ENCODE measurements at places on chromosomes 2 and 18.

DNA sequence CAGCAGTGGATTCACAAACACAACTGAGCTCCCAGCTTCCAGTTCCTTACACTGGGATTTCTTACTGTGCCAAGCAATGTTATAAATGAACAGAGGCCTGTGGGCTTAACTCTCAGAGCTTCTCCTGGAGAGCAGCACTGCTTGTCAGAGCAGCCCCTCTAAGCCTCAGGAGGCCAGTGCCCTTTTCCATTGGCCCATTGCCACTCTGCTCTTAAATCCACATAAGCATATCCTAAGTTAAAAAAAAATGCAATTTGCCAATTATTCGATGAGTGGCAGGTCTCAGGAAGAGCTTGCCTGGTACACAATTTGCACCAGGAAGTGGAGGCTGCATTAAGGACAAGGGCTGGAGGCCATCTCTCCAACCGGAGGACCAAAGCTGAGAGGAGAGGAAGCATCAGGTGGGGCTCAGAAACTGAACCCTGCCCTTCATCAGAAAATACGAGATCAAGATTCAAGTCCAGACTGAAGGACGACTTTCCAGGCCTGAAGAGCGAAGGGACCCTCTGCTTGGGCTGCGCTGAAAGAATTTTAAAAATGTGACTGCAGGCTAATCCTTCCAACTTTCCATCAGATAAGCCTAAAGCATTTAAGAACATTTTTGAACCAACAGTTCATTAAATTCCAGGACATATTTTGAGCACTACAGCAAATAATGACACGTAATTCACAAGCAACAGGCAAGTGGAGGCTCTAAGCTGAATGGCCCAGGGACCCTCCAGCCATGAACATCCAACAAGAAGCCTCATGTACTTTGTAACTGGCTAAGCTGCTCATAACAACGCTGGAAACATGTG lies 28.4 kb upstream of the PXDN start:
- no peak for DNase-seq

GRCh38 chr2:30444273-30444672 lies 2.8 kb upstream of the LCLAT1 start:
- no peak for DNase-seq

GRCh38 chr2:28601616-28602015 lies 105.8 kb downstream of the PLB1 start:
- no peak for DNase-seq

- no peak for DNase-seq
Observed at GRCh38 chr2:104794441-104794840, 59.5 kb upstream of the POU3F3 start.

- DNase-seq = no peak
Observed at GRCh38 chr2:121828281-121828731, 72.9 kb downstream of the TSN start.

DNA sequence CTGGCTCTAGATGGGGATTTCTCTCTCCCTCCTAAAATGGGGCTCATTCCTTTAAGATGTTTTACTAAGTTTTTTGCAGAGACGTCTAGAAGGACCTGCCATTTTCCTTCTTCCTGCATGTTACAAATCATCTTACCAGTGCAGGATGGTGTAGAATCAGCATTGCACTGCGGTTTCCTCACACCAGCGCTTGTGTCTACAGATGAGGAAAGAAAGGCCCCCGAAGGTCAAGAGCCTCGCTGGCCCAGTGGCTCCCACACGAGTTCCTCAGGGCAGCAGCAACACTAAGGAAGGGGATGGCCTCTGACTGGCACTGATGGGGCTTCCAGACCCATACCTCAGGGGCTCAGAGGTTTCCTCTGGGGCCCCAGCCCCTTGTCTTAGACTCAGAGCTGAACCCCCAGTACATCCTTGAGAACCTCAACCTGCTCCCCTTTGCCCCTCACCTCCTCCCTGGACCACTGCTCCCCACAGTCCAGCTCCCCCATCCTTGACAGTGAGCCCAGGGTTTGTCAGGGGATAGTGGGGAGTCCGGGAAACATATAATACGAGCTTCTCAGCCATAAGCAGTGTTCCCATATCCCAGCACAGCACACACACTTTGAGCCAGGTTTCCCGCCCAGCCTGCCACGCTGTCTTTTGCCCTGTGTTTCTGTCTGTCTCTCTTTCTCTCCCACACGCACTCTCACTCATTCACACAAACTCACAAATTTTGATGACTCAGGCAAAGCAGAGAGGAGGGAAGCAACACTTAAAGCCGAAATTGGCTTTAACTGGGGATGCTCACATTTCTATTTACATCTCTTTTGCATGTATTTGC lies 29.4 kb downstream of the ZFP36L2 start:
- DNase-seq = no peak

DNA sequence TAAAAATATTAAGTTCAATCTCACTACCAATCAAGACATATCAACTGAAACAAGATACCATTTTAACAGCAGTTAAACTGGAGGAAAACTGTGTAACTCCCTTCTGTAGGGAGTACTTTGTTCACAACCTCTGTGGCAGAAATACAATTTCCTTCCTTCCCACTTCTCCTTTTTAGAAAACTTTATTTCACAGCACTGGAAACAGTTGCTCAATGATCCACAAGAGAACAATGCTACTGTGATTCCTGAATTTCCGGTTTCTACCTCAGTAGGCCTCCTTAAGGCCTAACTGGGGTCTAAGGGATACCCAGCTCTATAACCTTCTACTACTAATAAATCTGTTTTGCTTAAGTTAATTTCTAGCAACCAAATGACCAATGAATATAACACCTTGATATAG lies 14.1 kb downstream of the TLK1 start:
- DNase-seq = no peak

DNA sequence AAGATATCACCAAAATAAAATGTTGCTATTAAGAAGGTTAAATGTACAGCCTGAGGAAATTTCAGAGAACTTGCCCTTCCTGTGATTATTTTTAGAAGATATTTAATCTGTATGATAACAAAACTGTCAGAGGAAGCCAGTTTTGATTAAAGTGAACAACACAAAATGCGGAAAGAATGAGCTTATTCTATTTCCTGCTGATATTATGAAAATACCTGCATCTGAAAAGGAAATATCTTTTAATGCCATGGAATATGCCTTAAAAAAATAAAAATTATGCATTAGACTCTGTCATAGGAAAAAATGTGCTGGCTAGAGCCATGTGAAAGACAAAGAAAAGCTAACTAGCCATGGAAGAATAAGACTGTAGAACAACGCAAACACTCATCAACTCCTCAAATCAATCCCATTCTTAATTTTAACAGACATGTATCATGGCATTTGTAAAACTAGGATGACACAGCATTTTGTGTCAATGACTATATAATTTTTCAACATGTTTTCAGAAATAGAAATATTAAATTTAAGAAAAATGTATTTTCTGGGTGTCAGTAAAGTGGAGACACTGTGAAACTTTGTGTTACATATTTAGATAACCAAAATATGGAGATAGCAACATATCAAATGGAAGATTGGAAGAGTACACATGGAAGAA lies 1768.2 kb downstream of the SUCLG1 start:
- no peak for DNase-seq

DNA sequence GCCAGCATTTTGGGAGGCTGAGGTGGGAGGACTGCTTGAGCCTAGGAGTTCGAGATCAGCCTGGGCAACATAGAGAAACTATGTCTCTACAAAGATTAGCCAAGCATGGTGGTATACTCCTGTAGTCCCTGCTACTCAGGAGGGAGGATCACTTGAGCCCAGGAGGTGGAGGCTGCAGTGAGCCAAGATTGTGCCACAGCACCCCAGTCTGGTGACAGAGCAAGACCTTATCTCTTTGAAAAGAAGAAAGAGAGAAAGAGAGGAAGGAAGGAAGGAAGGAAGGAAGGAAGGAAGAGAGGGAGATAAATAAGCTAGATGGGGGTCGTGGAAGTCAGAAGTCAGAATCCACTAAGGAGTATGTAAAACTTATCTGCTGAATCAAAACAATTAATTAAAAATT lies 16.2 kb downstream of the GPR75 start:
- DNase-seq = no peak

DNA sequence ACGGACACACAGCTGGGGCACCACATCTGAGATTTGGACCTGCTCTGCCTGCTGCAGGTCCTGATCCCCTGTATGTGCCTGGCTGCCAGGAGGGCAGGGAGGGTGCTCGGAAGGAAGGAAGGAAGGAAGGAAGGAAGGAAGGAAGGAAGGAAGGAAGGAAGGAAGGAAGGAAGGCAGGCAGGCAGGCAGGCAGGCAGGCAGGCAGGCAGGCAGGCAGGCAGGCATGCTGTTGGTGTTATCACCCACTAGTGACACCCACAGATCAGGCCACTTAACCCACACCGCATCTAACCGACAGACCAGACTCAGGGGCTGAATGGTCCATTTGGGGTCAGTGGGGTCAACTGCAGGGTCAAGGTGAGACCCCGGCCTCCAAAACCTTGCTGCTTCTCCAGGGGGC lies 5.8 kb downstream of the KLHL30 start:
- no peak for DNase-seq

GRCh38 chr2:203070701-203071100 lies 56.0 kb downstream of the NBEAL1 start:
- no peak for DNase-seq

DNA sequence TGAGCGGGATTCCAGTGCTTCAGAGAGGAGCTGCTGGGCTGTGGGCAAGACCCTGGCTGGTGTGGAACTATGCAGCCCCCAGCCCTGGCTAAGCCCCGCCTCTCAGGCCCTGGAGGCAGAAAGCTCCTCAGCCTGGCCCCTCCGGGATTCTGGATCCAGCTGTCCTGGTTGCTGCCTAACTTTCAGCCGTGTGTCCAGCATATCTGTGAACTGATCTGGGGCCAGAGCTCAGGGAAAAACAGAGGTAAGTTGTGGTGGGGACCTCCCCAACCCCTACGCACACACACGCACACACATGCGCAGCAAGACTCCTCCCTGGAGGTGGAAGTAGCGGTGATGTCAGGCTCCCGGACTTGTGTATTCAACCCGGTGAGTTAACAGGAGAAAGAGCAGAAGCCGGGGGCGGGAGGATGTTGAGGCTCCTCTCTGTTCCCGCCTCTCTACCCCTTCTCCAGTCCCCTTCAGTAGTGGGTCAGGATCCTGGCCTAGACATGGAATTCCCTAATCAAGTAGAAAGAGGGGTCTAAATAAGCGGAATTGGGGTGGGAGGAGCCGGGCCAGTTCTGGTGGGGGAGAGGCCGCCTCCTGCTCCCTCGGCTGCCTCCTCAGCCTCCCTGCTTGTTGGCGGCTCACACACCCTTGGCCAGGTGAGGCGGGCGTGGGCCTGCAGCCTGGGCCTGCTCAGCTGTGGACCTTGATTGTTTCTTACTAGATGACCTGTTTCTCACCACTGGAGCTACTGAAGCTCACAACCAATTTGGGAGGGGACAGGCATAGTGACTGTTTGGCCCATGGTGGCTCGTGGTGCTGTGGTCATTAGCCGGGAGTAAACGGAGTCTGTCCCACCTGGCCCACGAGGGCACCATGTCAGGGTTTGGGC lies 33.4 kb downstream of the SIX2 start:
- DNase-seq = no peak

DNA sequence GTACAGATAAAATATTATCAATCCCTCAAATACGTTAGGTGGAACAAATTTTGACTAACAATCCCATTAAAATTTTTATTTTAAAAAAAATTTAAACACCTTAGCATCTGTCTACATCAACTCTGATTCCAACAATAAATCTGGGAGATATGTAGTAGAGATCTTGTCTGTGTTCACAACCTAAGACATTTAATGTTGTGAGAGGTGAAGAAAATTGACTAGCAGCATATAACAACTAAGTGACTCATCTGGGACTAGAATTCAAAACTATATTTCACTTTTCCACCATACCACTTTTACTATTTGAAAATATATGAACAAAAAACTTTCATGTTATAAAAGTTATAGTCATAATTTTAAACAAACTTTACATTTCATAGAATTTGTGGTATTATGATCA lies 97.9 kb downstream of the ATAD2B start:
- no peak for DNase-seq

- no peak for DNase-seq
Observed at GRCh38 chr18:62061821-62062478, 124.9 kb downstream of the PIGN start.

DNA sequence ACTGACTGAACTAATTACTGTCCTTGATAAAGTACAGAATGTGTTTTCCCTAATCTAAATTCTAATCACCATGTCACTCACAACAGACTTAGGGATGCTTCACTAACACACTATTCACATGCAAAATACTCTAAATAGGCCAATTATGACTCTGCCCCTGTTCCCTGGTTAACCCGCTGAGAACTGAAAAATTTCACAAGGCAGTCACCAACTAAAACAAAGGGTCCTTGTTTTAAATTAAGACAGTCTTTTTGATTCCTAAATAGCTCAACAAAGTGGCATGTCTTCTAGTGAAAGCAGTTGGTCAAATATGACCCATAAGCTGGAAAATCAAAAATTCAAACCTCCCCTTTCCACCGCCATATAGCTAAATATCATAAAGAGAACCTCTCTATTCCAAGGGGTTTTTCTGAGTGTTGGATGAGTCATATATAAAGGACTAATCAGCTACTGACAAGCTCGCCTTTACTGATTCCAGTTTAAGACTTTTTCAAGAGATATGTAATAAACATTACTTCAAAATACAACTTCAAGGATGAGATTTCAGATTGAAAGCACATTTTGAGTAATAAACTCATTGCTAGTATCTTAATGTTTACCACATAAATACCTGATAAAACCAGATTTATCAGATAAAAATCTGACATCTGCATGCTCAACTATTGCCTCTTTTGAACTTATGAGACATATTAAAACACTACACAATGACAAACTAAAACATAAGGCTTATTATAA lies 235.8 kb downstream of the TCF4 start:
- no peak for DNase-seq

DNA sequence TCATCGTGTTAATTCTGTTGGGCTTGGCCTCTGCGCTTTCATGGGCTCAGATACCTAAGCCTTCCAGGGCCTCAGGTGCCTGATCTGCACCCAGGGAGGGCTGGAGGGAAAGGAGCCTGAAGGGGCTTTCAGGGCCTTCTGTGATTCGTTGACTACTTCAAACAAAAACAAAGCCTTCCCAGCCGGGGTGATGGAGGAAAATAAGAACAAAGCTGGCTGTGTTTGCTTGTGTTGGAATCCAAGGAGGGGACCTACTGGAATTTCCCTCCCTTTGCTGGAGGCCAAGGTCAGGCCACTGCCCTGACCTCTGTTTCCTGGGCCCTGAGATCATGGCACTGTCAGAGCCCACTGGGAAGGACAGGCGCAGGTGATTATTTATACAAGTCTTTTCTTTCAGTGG lies 135.3 kb downstream of the KLHL29 start:
- DNase-seq = no peak

GRCh38 chr2:6535572-6535971 lies 330.1 kb downstream of the CMPK2 start:
- DNase-seq = no peak

DNA sequence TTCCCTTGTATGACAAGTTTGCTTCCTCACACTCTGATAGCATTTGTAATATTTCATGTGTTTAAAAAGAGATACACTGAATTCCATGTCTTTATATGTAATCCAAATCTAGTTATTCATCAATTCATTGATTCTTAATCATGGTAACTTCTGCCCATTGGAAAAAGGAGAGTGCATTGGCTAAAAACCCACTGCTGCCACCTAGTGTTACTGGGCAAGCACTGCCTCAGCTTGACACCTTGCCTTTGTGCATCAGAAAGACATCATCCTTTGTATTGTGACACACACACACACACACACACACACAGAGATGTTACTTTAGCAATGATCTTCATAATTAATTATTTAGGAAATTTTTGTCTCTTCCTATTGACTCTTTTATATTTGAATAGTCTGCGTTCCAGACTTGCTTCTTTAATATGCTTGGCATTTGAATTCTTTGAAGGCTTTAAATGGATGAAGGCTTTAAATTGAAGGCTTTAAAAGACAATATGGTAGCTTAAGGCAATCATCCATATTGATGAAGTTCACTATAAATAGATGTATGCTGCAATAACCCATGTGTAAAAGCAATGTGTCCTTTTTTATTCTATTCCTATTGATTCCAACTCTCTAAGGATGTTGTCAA lies 414.2 kb upstream of the CHST9 start:
- DNase-seq = no peak
